ENCODE measurements at places on chromosomes 12 and 14. TPM values are rescaled to one million over a fixed set of nuclear protein-coding genes. Genes with fewer than 3 reads are reported as not detected.

GRCh38 chr14:56156096-56156495, 37.9 kb downstream of the PELI2 start:
- no peak for DNase-seq
- peaks cover 12% of the 10 kb centered on the region for H3K4me1 ChIP-seq
- H3K4me3 ChIP-seq, result no peak overlapping the region
- no peaks in the 10 kb centered on the region for H3K27me3 ChIP-seq

- no peaks in the 10 kb centered on the region for H3K27me3 ChIP-seq
- H3K36me3 ChIP-seq, result no peaks in the 10 kb centered on the region
Observed at GRCh38 chr14:28344381-28344780, 422.2 kb upstream of the FOXG1 start.

- H3K27ac ChIP-seq, result no peak overlapping the region
- H3K4me3 ChIP-seq, result no peak overlapping the region
- H3K4me1 ChIP-seq, result peaks cover 7% of the 10 kb centered on the region
- no peaks in the 10 kb centered on the region for H3K36me3 ChIP-seq
Observed at GRCh38 chr14:104746934-104747481, 5.9 kb upstream of the SIVA1 start.

GRCh38 chr14:23442721-23443356, 7.4 kb upstream of the MYH7 start:
- peaks cover 5% of the 10 kb centered on the region for H3K4me1 ChIP-seq
- DNase-seq, result no peak
- no peak overlapping the region for H3K4me3 ChIP-seq
- no peak overlapping the region for H3K27ac ChIP-seq
- H3K27me3 ChIP-seq, result peaks cover 18% of the 10 kb centered on the region

- no peaks in the 10 kb centered on the region for H3K27me3 ChIP-seq
- H3K4me3 ChIP-seq, result no peak overlapping the region
- no peak for DNase-seq
- no peaks in the 10 kb centered on the region for H3K36me3 ChIP-seq
- no peaks in the 10 kb centered on the region for H3K4me1 ChIP-seq
- no peak overlapping the region for H3K27ac ChIP-seq
Observed at GRCh38 chr12:3602488-3602887, 111.5 kb downstream of the PRMT8 start.

DNA sequence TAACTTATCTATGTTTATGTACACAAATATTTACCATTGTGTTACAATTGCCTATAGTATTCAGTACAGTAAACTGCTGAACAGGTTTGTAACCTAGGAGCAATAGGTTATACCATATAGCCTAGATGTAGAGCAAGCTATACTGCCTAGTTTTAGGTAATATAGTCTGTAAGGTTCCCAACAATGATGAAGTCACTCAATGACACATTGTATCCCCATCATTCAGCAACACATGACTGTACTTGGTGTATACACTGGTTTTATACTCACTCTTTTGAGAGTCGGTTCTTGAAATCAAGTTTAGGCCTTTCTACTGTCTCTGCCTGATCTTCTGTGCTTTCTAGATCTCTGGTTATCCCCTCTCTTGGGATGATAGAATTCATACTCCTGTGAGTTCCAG, 5.5 kb downstream of the RNASE1 start:
- no peaks in the 10 kb centered on the region for H3K4me1 ChIP-seq
- H3K4me3 ChIP-seq, result no peak overlapping the region
- no peak overlapping the region for H3K27ac ChIP-seq
- no peak for DNase-seq

GRCh38 chr14:59183150-59183549, 5.3 kb upstream of the DAAM1 start:
- H3K27me3 ChIP-seq, result peaks cover 29% of the 10 kb centered on the region
- no peak overlapping the region for H3K4me3 ChIP-seq
- peaks cover 8% of the 10 kb centered on the region for H3K4me1 ChIP-seq
- H3K27ac ChIP-seq, result no peak overlapping the region
- no peaks in the 10 kb centered on the region for H3K36me3 ChIP-seq
- no peak for DNase-seq

DNA sequence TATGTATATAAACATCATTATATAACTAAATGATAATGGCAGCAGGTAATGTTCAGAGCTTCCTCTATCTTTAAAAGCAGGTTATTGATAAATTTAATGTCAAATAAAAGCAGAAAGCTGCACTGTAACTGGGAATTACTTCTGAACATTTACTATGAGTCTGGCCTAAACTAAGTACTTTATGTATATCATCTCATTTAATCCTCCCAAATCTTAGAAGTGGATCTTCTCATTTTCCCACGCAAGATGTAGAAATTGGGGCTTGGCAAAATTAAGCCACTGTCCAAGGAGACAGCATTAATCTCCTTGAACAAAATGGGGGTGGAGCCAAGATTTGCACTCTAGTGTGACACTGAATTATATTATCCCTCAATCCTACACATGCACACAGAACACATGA, 5.7 kb downstream of the NIN start:
- H3K27ac ChIP-seq, result no peak overlapping the region
- peaks cover 6% of the 10 kb centered on the region for H3K36me3 ChIP-seq
- H3K4me3 ChIP-seq, result no peak overlapping the region
- H3K27me3 ChIP-seq, result no peaks in the 10 kb centered on the region
- no peak for DNase-seq

- no peaks in the 10 kb centered on the region for H3K36me3 ChIP-seq
- no peaks in the 10 kb centered on the region for H3K27me3 ChIP-seq
- H3K4me1 ChIP-seq, result no peaks in the 10 kb centered on the region
- H3K27ac ChIP-seq, result no peak overlapping the region
- DNase-seq, result no peak
Observed at GRCh38 chr12:14873440-14874185, 12.0 kb downstream of the MGP start.

DNA sequence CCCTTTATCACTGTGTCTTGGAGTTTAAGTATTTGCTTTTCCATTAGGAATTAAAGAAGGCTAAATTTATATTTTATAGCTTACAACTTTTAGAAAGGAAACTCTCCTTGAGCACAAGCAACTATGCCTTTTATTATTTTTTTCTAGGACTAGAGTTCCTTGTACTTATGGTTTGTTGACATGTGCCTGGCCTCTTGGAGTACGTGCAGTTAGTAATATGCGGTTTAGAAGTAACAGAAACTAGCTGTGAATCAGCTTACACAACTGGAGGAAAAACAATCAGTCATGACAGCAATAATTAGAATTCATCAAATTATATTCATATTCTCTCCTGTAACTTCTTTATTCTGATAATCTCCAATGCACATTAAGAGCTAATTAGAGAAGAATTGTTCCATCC, 428.7 kb downstream of the AEBP2 start:
- H3K27ac ChIP-seq, result no peak overlapping the region
- peaks cover 9% of the 10 kb centered on the region for H3K27me3 ChIP-seq
- H3K4me1 ChIP-seq, result no peaks in the 10 kb centered on the region

DNA sequence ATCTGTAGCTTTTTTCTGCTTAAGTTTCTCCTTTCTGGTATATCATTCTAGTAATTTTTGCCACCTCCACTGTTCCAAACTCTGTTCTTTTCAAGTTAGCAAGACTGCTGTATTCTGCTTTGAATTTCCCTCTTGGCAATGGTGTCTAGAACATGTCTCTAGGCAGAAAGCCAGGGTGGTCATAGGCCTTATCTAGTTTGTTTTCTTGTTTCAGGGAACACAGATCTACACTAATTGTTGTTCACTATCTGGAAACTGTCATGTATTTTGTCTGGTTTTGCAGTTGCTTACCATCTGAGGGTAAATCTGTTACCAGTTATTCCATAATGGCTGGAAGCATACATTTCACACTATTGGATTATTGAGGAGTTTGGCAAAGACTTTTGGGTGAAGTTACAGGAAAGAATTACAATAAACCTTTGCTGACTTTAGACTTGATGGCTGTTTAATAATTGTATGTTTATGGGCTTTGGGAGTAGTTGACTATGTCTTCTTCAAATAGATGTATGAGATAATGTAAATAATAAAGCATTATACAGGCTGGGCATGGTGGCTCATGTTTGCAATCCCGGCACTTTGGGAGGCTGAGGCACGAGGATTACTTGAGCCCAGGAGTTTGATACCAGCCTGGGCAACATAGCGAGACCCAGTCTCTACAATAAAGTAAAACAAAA, 41.4 kb downstream of the FUT8 start:
- peaks cover 20% of the 10 kb centered on the region for H3K36me3 ChIP-seq
- H3K4me3 ChIP-seq, result no peak overlapping the region
- H3K27ac ChIP-seq, result no peak overlapping the region
- no peaks in the 10 kb centered on the region for H3K27me3 ChIP-seq
- DNase-seq, result no peak

GRCh38 chr12:49960474-49961110, 1.1 kb upstream of the AQP5 start:
- H3K4me1 ChIP-seq, result peaks cover 7% of the 10 kb centered on the region
- DNase-seq, result no peak
- peaks cover 5% of the 10 kb centered on the region for H3K36me3 ChIP-seq
- peak overlapping the region; percentile 60 for H3K4me3 ChIP-seq

DNA sequence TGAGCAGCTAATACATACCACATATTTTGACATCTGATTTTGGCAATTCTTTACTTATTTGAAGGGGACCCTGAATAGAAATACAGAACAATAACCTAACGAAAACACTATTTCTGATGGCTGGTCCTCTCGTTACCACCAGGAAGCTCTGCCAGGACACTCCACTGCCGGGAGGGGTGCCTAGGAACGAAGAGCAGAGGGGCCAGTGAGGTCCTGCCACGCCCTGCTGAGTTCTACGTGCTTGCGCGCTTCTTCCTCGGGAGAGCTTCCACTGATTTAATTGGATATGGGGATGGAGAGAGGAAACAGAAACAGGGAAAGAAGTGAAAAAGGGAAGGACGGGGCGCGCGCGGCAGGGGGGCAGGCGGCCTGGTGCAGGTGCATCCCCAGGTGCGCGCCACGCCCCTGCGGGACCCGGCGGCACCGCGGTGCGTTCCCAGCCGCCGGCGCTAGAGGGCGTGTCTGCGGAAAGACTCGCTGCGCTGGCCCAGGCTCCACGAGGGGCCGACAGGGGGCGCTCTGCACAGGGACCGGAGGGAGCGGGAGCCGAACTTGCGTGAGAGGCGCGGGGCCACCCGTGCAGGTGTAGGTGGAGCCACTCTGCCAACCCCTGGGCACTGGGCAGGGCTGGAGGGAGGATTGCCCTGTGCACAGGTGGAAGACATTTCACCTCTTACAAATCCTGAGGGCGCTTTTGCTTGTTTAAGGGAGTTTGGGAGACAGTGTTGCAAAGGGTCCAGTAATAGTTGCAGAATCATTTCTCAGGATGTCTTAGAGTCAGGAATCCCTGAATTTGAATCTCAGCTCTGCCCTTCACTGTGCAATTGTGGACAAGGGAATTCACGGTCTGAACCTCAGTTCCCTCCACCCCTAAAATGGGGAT, 986.3 kb upstream of the TMEM132C start:
- H3K4me1 ChIP-seq, result no peaks in the 10 kb centered on the region
- H3K27ac ChIP-seq, result no peak overlapping the region
- H3K36me3 ChIP-seq, result no peaks in the 10 kb centered on the region
- peak; percentile 86 for DNase-seq
- H3K27me3 ChIP-seq, result no peaks in the 10 kb centered on the region

GRCh38 chr12:39835517-39836489, 216.2 kb upstream of the ABCD2 start:
- no peak for DNase-seq
- H3K4me3 ChIP-seq, result no peak overlapping the region
- no peaks in the 10 kb centered on the region for H3K4me1 ChIP-seq
- no peaks in the 10 kb centered on the region for H3K36me3 ChIP-seq

GRCh38 chr12:51823875-51824565, 24.5 kb downstream of the FIGNL2 start:
- no peak overlapping the region for H3K27ac ChIP-seq
- no peak for DNase-seq
- H3K27me3 ChIP-seq, result no peaks in the 10 kb centered on the region
- H3K36me3 ChIP-seq, result no peaks in the 10 kb centered on the region
- H3K4me3 ChIP-seq, result no peak overlapping the region
- H3K4me1 ChIP-seq, result peaks cover 45% of the 10 kb centered on the region

DNA sequence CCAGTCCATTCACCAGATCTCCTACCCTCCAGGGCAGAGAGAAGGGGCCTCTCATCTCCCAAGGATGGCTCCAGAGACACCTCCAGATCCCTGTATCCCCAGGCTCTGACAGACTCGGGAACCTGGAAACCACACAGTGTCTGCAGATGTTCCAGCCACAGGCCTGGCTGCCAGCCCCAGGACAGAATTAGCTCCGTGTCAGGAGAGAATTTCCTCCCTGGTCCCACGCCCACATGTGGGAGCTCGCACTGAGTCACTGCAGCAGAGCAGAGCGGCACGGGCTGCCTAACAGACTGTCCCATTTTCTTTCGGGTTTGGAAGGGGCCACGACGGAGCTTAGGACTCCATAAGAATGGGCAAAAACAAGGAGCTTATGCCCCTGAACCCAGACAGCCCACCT, 33.6 kb downstream of the CMKLR1 start:
- no peak overlapping the region for H3K4me3 ChIP-seq
- H3K27me3 ChIP-seq, result no peaks in the 10 kb centered on the region
- no peaks in the 10 kb centered on the region for H3K36me3 ChIP-seq
- H3K4me1 ChIP-seq, result peaks cover 23% of the 10 kb centered on the region
- peak; percentile 9 for DNase-seq

DNA sequence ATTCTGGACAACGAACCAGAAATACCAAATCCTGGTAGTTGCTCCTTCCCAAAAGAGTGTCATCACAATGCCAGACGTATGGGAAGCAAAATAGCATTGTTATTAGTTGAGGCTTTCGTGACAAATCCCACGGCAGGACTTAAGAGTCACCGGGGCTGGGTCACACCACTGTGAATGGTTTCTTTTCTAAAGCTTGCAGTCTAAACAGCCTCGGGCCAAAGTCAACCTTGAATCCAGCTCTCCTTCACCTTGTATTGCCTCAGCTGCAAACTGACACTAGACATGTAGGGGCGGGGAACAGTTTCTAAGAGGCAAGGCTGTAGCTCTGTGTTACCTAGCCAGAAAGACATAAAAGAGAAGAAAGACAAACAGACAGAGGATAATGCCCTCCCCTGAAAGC, 734.8 kb downstream of the MED13L start:
- H3K36me3 ChIP-seq, result no peaks in the 10 kb centered on the region
- H3K27me3 ChIP-seq, result no peaks in the 10 kb centered on the region
- no peak overlapping the region for H3K4me3 ChIP-seq
- H3K27ac ChIP-seq, result no peak overlapping the region

GRCh38 chr12:85281636-85282312, 1.8 kb downstream of the ALX1 start:
- no peaks in the 10 kb centered on the region for H3K36me3 ChIP-seq

- peaks cover 36% of the 10 kb centered on the region for H3K27me3 ChIP-seq
- no peak within 1 kb of the TSS for H3K27ac ChIP-seq
- H3K4me1 ChIP-seq, result peaks cover 9% of the 10 kb centered on the region
- H3K4me3 ChIP-seq, result peak within 1 kb of the TSS; percentile 89
- peak; percentile 72 for DNase-seq
Observed at GRCh38 chr12:122203301-122204166, at the start of gene B3GNT4. TSS of gene B3GNT4 (plus strand) at chr12:122203709. CDS start at chr12:122204619, 910 bp downstream.

- no peaks in the 10 kb centered on the region for H3K36me3 ChIP-seq
- peak overlapping the region; percentile 38 for H3K4me3 ChIP-seq
- H3K27me3 ChIP-seq, result no peaks in the 10 kb centered on the region
- peaks cover 37% of the 10 kb centered on the region for H3K4me1 ChIP-seq
- DNase-seq, result peak; percentile 11
Observed at GRCh38 chr12:67515679-67516340, 132.7 kb upstream of the DYRK2 start.

Gene CCND2
- total RNA-seq, result 445 TPM

Gene ZNF84
- total RNA-seq, result 24.7 TPM

Gene ATG14
- total RNA-seq, result 5.7 TPM

Gene LRP1-AS
- total RNA-seq, result not detected

Gene TAS2R9
- not detected for total RNA-seq

Gene TMBIM4
- 88.7 TPM for total RNA-seq

Gene CPNE8
- 3.1 TPM for total RNA-seq

Gene VCPKMT
- 13.8 TPM for total RNA-seq

Gene CD163
- not detected for total RNA-seq

Gene EGLN3
- total RNA-seq, result 2.6 TPM

Gene FGF6
- not detected for total RNA-seq

Gene CD163L1
- not detected for total RNA-seq

Data from activated T-cell treated with anti-CD3 and anti-CD28 coated beads, Interleukin-2, amount 50 U/mL, for 72 hours (primary cell).